Posterior vena cava (tissue), 2 donors: ENCODE measurements at places on chromosomes 13 and 19. TPM values are rescaled to one million over a fixed set of nuclear protein-coding genes. Genes with fewer than 3 reads are reported as not detected.

- no peak for DNase-seq
Observed at GRCh38 chr13:99922631-99923404, 48.7 kb downstream of the ZIC5 start.

The LATS2 gene
- total RNA-seq: 37.2 TPM

The MEIOSIN gene
- total RNA-seq: not detected

GRCh38 chr19:38505958-38506357 lies 72.5 kb downstream of the RYR1 start:
- no peak for DNase-seq

DNA sequence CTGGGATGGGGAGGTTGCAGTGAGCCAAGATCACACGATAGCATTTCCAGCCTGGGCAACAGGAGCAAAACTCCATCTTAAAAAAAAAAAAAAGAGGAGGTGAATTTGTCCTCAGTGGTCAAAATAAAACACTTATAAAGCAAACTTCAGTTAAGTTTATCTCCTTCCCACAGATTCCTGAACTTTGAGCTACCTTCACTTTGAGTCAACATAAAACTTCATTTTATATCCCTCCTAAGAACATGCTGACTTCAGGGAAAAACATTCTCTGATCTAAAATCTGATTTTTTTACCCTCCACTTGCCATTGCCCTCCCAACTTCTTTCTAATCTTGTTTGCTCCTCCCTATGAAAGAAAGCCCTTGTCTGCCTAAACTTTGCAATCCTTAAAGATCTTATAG lies 59.0 kb downstream of the ZNF429 start:
- no peak for DNase-seq

DNA sequence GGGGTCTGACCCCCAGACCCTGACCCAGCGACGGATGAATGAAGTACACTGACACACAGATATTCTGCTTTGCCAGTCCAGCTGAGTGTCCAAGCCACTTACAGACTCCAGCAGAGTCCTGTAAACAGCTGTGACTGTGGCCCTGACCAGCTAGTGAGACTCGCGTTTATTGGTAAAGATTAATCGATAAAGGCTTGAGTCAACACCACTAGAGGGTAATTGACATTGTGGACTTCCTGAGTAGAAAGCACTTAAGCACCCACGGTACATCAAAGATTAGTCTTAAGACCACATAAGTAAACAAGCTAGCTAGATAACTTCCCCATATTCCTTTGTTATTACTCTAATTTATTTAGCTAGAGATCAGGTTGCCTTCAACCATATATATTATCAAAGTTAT lies 146.0 kb downstream of the OXGR1 start:
- no peak for DNase-seq

- DNase-seq: no peak
Observed at GRCh38 chr13:95652821-95653220, 8.3 kb upstream of the DZIP1 start.

The CYP4F11 gene
- 0.14 TPM for total RNA-seq
